ENCODE measurements at places on chromosomes 7 and 10.

DNA sequence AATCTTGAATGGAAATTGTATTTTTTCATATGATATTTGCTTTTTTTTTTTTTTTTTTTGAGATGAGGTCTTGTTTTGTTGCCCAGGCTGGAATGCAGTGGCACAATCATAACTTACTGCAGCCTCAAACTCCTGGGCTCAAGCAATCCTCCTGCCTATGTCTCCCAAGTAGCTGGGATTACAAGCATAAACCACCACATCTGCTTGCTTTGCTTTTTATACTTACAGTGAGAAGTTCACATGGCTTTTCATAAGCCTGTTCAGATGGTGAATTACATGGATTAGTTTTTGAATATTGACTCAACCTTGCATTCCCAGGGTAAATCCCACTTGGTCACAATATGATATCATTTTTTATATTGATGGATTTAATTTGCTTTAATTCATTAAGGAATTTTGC lies 22.0 kb downstream of the LRRD1 start:
- DNase-seq = no peak

- no peak for DNase-seq
Observed at GRCh38 chr7:12647364-12648219, 39.8 kb upstream of the ARL4A start.

- DNase-seq = no peak
Observed at GRCh38 chr10:24496906-24497305, 226.8 kb downstream of the ARHGAP21 start.

DNA sequence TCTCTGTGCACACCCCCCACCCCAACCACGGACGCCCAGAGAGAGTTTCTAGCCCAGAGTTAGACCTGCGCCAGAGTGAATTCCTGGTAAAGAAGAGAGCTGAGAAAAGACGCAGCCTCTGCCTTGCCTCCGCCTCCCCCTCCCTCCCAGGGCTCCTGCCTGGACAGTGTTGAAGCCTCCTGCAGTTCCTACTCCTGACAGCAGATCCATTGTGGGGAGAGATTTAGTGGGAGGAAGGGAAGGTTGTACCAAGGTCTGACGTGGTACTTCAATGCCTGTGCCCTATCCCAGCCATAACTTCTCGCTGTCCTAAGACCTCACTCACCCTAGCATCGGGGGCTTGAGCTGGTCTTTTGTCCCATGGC lies 952 bp downstream of the SRRM3 start:
- no peak for DNase-seq

DNA sequence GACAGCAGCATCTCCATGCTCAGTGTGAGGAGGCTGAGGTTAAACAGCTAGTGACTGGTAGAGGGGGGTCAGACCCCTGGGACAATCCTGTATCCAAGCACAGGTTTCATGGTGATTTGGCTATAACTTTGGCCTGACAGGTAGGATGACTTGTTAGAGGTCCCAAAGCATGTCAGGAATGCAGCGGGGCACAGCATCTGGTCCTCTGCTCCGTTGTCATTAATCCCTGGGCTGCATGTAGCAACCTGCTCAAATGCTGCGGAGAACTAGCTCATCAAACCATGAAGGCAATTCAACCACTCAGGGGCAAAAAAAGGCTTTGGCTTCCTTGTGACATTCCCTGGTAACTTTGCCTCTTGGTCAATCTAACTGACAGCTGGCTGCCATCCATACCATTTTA lies 26.8 kb downstream of the WNT2 start:
- no peak for DNase-seq

DNA sequence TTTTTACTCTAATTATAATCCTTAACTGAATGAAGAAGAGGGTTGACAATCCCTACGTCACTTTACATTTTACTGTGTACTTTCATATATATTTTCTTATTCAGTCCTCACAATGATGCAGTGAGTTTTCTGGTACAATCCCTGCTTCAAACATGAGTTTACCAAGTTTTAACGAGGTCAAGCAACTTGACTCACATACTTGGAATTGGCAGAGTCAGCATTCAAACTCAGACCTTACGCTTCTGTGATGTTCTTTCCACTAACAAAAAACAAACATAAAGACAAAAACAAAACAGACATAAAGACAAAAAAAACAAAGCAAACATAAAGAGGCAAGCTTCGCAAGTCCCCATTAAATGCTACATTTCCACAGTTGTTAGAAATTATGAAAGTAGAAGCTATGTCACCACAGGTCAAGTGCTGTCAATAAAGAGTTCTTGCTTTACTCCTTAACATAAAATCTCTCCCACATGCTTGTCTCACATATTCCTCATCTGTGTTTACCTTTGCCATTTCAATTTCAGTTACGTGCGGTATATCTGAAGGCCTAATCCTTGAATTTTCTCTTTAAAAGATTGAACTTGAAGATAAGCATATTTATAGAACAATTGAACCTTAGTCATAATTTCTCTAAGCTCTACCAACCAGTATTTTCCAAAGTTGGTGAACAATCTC lies 217.3 kb downstream of the CELF2 start:
- DNase-seq = no peak
